ENCODE measurements at places on chromosomes 7 and 10.
A peak's percentile ranks its signal among the peaks of the same experiment; 100 is the strongest.

GRCh38 chr7:83947260-83947659 lies 247.3 kb downstream of the SEMA3A start:
- no peak for DNase-seq

- DNase-seq, result no peak
These were observed 101.9 kb upstream of the PIP4K2A start for GRCh38 chr10:22816298-22816653.

- DNase-seq, result no peak
These were observed 173.9 kb upstream of the STK17A start for GRCh38 chr7:43408981-43409380.

DNA sequence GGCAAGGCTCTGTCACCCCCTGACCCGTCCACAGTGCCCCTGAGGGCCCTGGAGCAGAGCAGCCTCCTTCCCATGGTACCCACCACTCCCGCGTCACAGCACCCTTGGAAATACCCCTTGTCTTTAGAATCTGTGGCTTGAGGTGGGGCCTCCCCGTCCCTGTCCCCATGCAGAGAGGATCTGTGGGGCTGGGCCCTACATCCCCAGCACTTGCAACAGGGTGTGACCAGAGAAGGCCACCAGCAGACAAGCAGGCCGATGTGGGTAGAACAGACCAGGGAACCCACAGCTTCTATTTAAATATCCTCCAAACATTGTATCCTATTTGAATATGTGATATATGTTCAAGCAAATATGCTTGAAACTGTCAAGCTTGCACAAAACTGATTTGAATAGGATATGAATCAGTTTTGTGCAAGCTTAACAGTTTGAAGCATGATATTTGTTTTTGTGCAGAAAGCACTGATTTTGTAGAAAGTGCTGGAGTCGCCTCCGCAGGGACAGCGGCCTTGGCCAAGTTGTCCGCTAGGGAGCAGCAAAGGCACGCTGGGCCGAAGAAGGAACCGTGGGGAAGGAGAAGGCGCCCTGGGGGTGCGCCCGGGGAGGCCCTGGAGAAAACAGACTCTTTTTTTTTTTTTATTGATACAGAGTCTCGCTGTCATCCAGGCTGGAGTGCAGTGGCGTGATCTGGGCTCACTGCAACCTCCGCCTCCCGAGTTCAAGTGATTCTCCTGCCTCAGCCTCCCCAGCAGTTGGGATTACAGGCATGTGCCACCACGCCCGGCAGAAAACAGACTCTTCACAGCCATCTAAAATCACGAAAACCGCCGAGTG lies 2.2 kb downstream of the CFAP46 start:
- DNase-seq, result peak; percentile 49

DNA sequence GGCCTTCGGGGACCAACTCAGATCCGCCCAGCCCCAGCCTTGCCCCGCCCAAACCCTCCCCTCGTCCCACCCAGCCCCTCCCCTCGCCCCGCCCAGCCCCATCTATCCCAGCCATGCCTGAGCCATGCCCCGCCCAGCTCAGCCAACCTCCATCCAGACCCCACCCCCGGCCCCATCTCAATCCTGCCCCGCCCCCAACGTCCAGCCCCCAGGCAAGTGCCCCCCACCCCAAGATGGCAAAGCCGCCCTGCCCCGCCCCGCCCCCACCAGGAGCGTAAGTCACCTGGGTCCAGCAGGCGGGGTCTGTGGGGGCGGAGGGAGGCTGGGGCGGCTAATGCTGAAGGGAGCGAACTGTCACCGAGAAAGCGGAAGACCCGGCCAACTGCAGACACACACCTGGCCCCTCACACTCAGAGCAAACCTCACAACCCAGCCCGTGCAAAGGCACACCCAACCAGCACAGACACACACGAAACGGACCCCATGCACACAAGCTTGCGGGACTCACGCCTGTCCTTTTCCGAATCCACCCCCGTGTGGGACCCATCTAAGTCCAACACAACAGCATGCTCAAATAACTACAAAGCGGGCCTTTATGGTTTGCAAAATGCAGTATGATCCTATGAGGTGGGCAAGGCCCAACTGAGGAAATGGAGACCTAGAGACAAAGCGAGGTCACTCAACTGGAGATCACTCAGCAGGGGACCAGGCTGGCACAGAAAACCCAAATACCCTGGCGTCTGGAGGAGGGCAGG lies 11.5 kb upstream of the OGA start:
- DNase-seq, result peak; percentile 60

GRCh38 chr7:36506820-36507219 lies 117.2 kb downstream of the ANLN start:
- no peak for DNase-seq
